ENCODE measurements at places on chromosomes 5 and 9.

GRCh38 chr9:3296536-3296935 is 229.3 kb downstream of the RFX3 start:
- no peak for DNase-seq

GRCh38 chr5:93785475-93785874 is 44.1 kb upstream of the POU5F2 start:
- no peak for DNase-seq

DNA sequence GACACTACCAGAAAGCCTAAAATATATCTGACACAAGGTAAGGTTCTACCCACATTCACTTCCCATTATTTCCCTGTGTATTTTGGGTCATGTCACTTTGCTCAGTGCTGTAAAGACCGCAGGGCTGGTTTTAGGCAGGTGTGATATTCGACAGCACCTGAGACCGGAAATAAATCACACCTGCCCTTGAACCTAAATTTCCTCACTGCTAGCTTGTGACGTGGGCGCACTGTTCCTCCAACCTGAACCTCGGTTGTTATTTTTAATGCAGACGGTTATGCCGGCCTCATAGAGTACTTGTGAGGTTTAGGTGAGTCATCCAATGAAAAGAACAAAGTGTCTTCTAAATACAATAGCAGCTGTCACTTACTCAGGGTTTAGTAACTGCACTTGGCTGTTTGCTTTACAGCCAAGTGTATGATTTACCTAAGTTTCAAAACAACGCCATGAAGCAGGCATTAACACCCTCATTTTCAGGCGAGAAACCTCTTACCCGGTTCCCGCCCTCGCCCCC is 20.7 kb upstream of the ZNF782 start:
- DNase-seq, result no peak

- no peak for DNase-seq
These were observed 16.5 kb upstream of the SLC2A8 start for GRCh38 chr9:127380479-127380878.

GRCh38 chr9:14616188-14616982 is 76.8 kb downstream of the ZDHHC21 start:
- DNase-seq, result no peak

DNA sequence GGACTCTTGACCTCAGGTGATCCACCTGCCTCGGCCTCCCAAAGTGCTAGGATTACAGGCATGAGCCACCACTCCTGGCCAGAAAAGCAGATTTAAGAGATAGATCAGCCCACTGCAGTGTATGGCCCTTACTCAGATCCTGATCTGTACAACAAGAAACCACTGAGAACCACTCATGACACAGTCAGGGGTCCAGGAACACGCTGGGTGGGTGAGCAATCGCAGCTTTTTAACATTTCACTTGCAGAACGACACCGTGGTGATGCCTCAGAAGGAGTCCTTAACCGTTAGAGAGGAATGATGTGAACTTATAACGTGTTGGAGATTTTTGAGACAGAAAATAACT is 45.3 kb upstream of the NSMF start:
- no peak for DNase-seq

DNA sequence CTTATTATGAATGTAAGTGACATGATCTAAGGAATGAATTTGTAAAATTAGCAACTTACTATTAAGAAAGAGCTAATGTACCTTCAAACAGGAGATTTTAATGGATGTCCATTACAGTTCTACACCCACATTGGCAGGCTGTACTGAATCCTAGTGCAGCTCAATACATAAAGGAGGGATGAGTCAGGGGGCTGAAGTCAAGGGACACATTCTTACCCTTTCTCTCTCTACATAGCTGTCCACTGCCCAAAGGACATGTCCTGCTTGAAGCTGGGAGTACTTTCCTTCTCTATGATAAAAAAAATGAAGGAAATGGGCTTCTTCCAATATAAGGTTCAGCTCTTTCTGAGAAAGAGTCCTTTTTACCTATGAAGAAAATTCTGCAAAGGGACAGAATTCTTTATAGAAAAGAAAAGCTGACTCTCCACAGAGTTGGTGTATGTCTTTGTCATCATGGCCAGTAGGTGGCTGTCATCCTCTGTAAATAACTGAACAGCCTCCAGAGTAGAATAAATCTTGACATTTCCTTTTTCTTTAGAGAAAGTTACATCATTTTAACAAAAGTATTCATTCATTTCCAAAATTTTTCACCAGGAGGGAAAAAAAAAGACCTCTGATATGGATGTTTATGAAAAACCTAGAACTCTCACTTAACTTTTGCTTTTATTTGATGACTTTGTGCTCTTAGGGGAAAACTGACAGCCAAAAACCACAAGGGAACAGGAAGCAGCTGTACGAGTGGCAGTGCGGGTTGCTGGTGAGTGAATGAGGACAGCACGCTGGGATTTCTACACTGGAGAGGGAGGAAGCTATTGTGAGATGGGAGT is 13.1 kb upstream of the IFNA14 start:
- no peak for DNase-seq

DNA sequence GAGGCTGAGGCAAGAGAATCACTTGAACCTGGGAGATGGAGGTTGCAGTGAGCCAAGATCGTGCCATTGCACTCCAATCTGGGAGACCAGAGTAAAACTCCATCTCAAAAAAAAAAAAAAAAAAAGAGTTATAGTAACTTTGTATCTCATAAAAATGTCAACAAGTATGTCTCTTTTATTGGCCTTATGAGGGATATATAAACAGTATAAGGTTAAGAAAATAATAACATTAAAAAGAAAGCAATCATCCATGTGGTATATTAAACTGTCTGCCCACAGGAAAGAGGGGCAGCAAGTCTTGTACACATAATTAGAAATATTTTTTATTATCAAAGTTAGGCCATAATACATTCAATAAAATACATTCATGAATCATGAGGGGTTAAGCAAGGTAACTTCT is 259.4 kb upstream of the KLF9 start:
- no peak for DNase-seq

- DNase-seq, result no peak
These were observed 517 bp upstream of the EXOSC2 start for GRCh38 chr9:130693101-130693425.

All from activated CD4-positive, CD25-positive, alpha-beta regulatory T cell treated with anti-CD3 and anti-CD28 coated beads, Interleukin-2, amount 50 U/mL, for 72 hours (primary cell).